Stimulated activated CD8-positive, alpha-beta memory T cell treated with anti-CD3 and anti-CD28 coated beads, Interleukin-15, amount 100 ng/mL, for 4 hours (primary cell): ENCODE measurements at places on chromosomes 4 and X.

GRCh38 chr4:187184508-187184907 lies 460.9 kb upstream of the FAT1 start:
- no peak for DNase-seq

GRCh38 chrX:97315939-97316338 lies 432.2 kb downstream of the RPA4 start:
- no peak for DNase-seq

DNA sequence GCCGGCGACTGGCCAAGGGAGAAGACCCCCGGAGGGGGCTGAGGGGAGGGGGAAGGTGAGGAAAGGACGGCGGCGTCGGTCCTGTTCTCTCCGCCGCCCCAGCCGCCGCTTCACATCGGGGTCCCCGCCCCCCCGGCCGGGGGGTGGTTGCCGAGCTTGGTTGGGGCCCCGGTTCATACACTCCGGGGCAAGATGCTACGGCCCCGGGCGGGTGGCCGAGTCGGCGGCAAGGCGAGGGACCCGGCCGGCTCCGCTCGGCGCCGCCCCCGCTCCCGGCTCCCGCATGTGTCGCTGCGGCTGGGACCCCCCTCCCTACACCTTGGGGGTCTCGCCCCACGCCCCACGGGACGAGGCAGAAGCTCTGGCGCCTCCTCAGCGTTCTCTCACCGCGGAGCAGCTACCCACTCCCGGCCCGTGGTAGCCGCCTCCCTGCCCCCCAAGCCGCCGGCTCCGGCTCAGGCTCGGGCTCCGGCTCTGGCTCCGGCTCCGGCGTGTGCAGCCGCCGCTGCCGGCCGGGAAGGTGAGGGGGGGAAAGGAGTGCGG lies 461 bp downstream of the FBXW7 start:
- DNase-seq, result peak; percentile 6

DNA sequence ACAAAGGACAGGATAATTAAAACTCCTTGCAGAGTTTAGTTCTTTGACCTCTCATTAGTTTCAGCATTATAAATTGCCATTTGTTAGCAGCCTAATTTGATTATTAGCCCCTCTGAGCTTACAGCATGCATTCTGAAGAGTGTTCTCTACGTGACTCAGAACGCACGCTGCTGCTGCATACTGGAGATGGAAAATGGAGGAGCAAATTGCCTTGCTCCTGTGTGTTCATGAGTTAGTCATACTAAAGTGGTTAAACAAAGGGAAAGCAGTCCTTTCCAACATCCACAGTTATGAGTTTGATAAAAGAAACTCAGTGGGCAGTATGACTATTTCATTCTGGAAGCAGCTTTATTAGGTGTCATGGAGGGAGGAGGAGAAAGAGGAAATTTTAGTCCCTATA lies 922.5 kb downstream of the RPA4 start:
- DNase-seq, result no peak

- no peak for DNase-seq
These were observed 168.8 kb upstream of the FAM47A start for GRCh38 chrX:34300871-34301270.

DNA sequence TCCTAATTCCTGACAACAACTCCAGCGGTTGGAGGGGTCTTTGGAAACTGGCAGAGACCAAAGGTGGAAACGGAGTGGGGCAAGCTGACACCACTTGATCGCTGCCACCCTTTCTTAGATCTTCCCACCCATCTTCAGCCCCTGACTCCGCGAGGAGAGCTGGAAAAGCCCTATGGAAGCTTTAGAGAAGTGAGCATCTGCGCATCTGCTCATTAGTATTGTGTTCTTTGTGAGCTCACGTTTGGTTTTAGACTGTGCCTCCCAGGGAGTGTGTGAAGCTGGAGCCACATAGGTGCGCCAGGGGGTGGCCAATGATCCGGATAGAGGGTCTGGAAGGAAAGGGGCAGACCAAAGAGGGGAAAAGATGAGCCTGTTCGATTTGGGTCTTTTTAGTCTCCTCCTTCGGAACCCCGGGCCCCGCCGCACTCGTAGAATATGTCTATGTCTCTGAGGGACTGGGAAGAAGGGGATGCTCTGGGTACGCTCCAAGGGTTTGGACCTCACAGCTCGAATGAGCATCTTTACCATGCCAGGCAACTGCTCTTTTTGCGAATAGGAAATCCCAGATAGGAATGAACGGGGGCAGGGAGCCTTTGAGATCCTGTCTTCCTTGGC lies 578 bp upstream of the DKK2 start:
- no peak for DNase-seq

GRCh38 chr4:15912236-15912635 lies 26.3 kb downstream of the FGFBP1 start:
- DNase-seq, result no peak

GRCh38 chr4:165088366-165088765 lies 24.3 kb downstream of the TMEM192 start:
- DNase-seq, result no peak

DNA sequence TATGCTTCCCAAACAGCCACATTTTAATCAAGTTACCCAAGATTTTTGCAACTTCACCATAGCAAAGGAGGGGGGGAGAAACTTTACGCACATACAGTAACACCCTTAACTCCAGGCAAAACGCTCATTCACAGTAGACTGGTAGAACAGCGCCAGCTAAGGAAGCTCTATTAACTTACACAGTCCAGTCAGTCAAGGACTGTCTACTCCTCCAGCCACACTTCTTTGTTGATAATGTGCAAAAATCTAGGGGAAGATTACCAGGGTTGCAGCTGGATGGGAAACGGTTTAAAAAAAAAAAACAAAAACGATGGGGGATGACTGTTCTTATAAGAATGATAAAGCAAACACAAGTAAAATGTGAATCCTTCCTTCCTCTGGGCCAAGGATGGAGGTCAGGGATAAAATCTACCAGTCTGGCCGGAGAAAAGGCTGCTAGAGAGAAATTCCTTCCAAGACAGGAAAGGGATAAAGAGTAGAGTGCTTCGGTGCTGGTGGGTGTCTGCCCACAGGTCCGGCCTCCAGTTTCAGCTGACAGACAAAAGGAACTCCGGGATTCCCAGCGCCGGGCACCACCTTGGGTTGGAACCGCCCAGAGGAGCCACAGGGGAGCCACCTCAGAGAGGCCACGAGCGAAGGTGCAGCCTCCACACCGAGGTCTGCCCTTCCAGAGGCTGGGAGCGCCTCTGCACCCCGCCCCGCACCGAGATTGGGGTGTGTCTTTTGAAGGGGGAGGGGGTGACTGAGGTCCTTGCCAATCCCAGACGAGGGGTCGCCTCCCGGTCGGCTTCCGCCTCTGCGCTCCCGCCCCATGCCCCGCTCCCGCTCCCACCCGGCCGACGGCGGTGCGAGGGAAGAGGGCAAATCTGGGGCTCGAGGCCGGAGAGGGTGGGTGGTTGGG lies 811 bp downstream of the ANKRD50 start:
- no peak for DNase-seq

GRCh38 chr4:45846016-45846415 lies 277.8 kb downstream of the GABRG1 start:
- DNase-seq, result no peak

GRCh38 chr4:173498771-173499170 lies 31.3 kb downstream of the HAND2 start:
- no peak for DNase-seq

GRCh38 chr4:63541828-63542227 lies 867.4 kb downstream of the TECRL start:
- no peak for DNase-seq

GRCh38 chrX:71515038-71515396 lies 17.9 kb upstream of the OGT start:
- no peak for DNase-seq

GRCh38 chrX:7343181-7343580 lies 195.2 kb upstream of the PUDP start:
- no peak for DNase-seq

DNA sequence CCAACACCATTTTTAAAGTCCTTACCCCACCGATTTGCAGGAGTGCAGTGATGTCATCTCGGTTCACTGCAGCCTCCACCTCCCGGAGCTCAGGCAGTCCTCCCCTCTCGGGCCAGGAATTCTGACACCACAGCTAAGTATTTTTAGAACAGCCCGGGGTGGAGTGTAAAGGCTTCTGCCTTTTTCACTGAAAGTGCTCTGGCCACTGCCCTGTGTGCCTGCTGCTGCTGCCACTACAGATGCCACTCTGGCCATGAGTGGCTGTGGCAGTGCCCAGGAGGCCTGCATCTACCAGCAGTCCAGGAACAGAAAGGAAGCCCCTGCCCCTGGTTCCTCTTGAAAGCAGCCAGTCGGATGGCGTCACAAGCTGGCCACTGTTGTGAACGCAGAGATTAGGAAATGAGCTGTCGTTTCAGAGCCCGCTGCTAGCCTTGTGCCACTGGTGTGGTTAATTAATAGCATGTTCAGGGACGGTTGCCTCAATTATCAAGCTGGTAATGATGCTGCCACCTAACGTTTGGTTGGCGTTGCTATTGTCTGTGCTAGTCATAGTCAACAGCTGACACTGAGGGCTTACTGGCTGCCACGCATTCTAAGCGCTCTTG lies 23.6 kb upstream of the TBC1D14 start:
- no peak for DNase-seq

GRCh38 chr4:22901631-22902030 lies 208.9 kb downstream of the GBA3 start:
- DNase-seq, result no peak

- no peak for DNase-seq
These were observed 4.1 kb upstream of the CD99L2 start for GRCh38 chrX:150902434-150903109.

DNA sequence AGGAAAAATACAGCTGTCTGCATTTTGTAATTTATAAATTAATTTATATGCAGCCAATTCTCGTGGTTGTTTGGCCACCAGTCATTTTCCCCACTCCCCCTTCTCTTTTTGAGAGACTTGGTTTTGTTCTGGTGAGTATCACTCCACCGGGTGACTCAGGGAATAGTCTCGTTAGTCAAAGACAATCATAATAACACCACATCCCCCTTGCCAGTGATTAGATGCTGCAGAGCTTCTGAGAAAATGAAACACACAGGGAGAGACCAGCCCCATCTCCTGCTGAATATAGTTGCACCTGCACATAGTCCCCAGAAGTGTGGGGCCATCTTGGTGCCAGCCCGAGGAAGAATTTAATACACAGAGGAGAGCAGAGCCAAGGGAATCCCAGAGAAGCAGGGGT lies 8.0 kb upstream of the FNIP2 start:
- DNase-seq, result no peak

DNA sequence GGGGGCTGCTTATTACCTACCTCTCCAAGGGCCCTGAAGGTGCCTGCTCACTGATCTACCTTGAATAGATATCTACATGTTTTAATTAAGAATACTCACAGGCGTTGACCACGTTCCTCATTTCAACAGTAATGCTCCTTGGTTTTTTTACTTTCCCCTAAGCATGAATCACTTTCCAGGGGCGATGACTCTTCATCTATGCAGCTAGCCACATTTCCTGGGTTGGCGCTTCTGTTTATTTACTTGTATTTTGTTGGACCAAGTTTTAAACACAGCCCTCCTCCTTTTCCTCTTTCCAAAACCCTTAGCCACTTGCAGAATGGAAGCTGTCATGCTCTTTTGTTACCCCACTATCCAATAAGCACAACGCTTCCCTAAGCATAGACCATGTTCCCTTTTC lies 50.8 kb downstream of the CBLL2 start:
- no peak for DNase-seq

GRCh38 chr4:55159851-55160250 lies 34.5 kb upstream of the KDR start:
- no peak for DNase-seq

GRCh38 chr4:123449780-123450179 lies 53.2 kb downstream of the SPRY1 start:
- no peak for DNase-seq

DNA sequence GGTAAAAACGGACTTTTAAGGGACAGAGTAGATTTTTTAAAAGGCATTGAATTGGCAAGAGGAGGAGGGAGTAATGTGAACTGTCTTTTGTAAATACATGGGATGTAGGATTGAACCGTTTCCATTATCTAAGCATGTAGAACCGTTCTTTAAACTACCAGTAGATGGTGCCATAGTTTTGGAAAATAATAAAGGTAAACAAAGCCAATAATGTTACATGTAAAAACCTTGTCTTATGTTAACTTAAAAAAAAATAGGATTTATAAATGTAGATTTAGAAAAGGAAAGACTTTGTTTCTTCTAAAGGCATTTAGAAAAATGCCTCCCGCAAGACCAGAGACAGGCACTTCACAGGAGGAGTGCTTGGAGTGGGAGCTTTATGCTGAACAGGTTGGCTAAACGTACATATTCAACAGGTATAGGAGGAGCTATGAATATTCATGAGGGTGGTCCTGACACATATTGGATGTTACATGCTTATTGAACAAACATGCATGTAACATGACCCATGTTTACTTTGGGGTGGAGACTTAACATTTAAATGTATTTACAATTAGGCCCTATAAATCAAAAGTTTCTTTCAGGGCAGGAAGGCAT lies 45.5 kb upstream of the FAM241A start:
- DNase-seq, result no peak

GRCh38 chr4:53676402-53676871 lies 85.2 kb upstream of the LNX1 start:
- no peak for DNase-seq

GRCh38 chrX:7815166-7815805 lies 27.7 kb upstream of the VCX start:
- no peak for DNase-seq

DNA sequence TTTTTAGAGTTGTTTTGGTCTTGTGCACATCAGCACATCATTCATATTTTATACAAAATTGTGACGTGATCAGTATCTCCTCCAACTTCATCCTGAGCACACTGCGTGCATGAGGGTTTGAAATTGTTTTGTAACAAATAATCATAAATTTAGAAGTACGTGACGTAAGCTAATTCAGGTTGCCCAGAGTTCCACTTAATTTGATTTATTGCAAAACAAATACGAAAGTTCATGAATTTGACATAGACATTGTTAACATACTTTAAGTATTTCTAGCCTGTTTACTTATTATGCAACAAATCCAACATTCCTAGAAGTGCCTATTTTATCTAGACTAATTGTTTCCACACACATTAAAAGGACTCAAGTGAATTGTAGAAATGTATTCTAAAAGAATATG lies 48.3 kb downstream of the MAP7D3 start:
- no peak for DNase-seq

- DNase-seq, result peak; percentile 16
These were observed 22.4 kb upstream of the CLTRN start for GRCh38 chrX:15686818-15687685.

DNA sequence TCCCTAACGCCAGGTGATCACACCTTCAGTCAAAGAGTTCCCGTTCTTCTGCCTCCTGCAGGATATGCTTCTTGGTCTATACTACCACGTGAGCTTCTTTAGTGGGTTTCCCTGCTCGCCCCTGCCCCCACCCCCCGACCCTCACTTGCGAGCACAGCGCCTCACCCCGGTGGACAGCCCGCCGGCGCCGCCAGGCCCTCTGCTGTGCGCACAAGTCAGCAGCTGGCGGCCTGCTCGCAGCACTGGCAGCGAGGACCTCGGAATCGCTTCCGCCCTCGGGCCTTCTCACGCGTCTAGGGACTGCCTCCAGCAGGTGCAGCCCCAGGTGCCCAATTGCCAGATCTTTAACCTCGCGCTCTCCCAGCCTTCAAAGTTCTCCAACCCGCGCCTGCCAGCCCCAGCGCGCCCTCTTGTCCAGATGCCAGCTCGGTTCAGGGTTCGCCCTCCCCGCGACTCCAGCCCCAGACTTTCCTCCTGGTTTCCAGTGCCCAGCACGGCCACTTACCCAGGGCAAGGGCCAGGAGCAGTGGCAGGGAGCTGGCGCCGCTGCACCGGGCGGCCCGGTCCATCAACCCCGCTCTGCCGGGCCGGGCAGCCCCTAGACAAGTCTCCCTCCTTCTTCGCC lies 454 bp downstream of the BTC start:
- no peak for DNase-seq
